Activated T-cell treated with anti-CD3 and anti-CD28 coated beads, Interleukin-2, amount 50 U/mL, for 24 hours (primary cell): ENCODE measurements at places on chromosomes 13 and 19.

DNA sequence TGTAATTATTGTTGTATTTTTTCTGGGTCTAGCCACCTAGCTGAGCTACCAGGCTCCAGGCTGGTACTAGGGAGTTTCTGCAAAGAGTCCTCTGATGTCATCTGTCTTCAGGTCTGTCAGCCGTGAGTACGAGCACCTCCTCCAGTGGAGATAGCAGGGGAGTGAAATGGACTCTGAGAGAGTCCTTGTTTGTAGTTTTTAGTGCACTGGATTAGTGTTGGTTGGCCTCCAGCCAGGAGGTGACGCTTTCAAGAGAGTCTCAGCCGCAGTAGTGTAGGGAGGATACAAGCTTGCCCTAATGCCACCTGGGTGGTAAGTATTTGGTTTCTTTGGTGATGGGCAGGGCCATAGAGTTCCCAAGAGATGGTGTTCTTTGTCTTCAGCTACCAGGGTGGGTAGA is 384.8 kb downstream of the SLC7A1 start:
- no peak for DNase-seq

DNA sequence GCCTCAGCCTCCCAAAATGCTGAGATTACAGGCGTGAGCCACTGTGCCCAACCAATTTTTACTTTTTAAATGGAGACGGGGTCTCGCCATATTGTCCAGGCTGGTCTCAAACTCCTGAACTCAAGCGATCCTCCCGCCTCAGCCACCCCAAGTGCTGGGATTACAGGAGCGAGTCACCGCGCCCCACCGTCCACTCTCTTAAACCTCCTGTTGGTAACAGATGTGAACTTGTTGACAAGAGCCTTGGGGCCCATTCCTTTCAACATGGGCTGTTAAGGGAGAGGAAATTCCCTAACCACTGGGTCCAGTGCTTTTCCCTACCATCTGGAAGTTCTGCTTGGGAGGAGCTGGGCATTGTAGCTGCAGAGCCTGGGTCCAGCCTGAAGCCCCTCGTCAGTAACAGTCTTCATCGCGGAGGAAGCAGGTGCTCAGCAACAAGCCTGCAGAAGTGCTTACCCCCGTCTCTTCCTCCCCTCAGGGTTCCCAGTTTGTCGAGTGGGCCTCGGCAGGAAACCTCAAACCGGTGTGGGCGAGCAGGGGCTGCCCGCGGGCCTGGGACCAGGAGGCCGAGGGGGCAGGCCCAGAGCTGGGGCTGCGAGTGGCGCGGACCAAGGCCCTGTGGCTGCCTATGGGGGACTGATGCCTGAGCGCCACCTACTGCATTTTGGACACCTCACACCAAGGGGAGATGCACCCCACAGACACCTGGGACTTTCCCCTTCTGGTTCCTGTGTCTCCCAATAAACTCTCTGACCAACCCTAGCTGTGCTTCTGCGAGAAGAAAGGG is 4.0 kb upstream of the FLT3LG start:
- DNase-seq = peak; percentile 85

GRCh38 chr19:13430790-13431582 is 75.3 kb downstream of the CACNA1A start:
- peak; percentile 62 for DNase-seq

GRCh38 chr13:60268203-60268555 is 104.5 kb upstream of the DIAPH3 start:
- DNase-seq = no peak

GRCh38 chr13:73967397-73968165 is 166.6 kb downstream of the KLF12 start:
- no peak for DNase-seq

DNA sequence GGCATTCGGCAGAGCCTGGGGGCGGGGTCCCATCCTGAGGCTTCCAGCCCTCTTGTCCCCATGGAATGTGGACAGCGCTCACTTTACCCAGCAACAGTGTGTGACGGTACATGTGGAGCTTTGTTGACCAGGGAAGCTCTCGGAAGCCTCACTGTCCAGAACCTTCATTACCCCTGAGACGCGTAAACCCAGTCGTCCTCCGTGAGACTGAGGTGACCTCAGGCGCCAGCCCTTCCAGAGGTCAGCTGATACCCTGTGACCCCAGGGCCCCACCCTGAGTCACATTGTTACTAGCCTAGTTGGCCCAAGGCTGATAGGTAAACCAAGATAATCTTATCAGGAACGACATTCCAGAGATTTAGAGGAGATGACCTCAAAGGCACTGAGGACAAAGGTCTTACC is 10.2 kb upstream of the TMEM160 start:
- no peak for DNase-seq
